ENCODE measurements at places on chromosomes 6 and 20.

DNA sequence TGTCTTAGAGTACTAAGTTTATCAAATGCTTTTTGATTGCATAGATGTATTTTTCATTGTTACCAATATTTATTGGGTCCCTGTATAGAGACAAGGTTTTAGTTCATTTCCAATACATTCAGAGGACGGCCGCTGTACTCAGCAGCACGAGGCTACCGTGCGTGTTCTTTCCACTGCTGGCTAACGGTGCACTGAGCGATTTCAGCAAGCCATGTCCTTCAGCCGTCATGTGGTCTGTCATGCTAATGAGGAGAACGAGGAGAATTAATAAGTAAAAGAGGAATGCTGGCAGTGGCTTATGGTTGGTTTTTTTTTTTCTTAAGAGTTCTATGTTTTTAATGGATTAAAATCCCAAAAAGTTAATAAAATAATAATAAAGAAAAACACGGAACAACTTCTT is 253.6 kb downstream of the ARID1B start:
- no peak for DNase-seq

DNA sequence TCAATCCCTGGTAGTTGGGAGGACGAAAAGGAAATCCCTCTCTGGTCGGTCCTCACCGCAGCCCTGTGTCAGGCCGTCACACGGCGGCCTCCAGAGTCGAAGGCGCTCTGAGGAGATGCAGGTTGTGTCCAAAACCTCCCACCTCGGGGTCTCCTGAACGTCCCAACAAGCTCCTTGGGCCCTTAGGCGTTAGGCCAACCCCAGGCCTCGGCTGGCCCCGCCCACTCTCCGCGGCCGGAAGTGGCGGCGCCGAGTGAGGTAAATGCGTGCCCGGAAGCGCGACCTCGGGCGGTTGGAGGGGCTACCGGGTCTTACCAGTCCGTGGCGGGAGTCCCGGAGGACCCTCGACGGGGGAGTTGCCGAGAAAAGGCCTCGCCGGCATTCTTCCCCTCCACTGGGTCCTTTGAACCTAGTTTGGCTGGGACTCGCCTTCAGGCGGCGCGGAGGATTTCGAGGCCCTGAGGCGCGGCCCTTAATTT is at the start of gene TDRD6:
Gene TDRD6, plus strand, starts transcription at position 267 of the 479 bp plus-strand sequence. CDS start 244 bp downstream, outside the sequence.
- DNase-seq = no peak

DNA sequence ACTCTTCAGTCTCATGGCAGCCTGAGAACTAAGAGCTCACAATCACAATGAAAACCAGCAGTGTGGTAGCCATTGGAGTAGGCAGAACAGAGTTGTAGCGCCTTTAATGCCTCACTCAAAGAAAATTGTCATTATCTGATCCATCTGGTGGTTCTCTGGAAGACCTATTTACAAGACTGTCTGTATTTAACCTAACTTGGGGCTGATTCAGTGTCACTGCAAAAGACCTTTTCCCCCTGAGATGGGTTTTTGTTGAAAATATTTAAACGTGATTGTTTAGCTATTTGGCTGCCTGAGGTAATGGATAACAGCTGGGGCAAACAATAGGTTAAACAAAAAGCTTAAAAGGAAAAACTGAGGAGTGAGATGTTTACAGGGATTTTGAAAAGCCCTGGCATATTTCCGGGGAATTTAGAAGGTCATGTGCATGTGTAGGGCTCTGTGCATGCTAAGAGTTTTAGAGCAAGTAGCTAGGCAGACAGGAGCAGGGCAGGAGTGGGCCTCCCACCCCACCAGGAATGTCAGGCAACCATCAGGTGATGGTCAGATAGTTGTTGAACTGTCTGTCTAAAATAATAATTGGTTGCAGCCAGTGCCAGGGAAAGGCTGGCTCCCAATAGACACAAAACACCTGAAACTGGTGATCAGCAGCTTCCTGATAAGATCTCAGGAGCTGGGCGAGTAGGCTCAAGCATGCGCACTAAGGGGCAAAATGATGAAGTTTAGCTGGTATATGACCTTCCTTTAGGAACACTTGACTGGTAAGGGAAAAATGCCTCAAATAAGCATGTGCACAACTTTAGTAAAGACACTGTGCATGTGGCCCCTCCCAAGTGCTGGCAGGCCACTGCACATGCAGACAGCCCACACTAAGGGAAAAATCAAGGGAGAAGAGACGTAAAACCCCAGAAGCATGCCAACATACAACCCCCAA is 70.8 kb upstream of the AKIRIN2 start:
- DNase-seq = no peak

DNA sequence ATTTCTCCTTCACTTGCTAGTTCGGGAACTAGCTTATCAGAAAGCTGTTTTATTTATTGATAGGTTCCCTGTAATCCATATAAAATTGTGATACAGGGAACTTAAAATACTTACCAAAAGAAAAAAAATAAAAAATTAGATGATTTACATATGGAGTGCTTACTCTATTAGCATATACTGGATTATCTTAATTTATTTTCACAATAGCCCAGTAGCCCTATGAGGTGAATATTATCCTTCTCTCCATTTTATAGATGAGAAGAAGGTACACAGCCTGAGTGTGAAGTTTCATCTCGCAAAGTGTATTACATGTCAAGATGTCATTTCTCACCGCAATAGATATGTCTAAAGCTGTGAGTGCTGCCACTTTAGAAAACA is 463.5 kb downstream of the CDKAL1 start:
- DNase-seq = no peak

DNA sequence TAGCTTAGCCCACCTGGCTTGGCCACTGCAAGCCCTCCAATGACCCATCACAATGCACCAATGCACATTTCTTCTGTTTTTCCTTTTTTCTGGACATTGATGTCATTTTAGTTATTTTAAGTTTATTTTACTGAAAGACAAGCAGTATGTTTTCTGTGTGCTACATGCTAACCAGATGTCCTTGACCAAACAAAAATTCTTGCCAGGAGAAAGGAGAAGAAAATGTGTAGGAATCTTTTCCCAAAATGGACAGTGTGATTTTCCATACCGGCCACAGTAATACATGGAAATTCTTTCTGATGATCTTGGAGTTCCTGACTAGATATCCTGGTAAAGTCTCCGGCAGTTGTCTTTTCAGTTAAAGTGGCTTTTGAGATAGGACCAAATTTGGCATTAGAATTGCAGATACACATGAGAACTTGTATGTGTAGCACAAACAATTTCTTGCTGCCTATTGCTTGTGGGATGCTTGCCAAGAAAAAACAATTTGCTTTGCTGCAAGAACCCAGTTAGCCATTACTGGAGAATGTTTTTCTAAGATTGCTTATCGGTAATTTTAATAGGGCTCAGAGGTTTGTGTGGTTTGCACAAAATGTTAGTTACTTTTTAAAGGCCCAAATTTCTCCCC is 696.5 kb upstream of the CITED2 start:
- peak; percentile 71 for DNase-seq

GRCh38 chr20:11170565-11170964 is 496.8 kb upstream of the JAG1 start:
- no peak for DNase-seq

- peak; percentile 74 for DNase-seq
Measured at GRCh38 chr6:26234421-26235301, 130.3 kb upstream of the BTN3A2 start.

DNA sequence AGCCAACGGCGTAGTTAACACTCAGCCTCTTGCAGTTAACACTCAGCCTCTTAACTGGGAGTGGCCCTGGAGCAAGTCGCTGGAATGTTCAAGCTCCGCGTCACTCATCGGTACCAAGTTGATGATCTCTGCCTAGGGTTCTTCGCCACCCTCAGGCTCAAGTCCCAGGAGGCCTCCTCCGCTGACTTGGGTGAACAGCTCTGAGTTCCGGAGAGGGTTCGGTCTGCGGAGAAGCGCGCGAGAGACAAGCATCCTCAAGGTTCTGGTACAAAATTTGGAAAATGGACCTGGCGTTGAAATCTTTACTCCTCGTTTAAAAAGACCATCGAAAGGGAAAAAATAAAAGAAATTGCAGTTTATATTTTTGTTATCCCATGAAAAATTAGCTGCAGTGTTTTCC is 876 bp upstream of the DSP start:
- no peak for DNase-seq

DNA sequence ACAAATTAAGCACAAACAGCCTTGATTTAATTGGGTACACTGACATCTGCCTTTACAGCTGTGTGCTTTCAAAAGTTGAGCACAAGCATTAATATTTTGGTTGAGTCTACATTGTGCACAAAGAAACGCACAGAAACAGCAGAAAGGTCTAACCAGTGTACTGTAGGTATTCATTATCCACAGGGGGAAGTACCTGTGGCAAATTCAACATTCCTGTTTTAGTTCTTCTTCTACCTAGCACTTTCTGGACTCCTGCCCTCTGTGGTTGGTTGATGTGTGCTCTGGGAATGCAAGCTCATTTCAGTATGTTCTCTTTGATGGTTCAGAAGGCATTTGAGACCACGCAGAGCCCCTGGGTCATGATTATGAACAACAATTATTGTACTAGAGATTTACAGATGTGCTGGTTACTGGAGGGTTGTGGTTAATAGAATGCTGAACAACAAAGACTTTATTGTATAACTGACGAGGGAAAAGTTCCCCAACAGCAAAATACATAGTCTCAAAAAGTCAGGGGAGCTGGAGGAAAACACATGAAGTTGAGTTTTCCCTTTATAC is 26.6 kb upstream of the DAAM2 start:
- DNase-seq = no peak

DNA sequence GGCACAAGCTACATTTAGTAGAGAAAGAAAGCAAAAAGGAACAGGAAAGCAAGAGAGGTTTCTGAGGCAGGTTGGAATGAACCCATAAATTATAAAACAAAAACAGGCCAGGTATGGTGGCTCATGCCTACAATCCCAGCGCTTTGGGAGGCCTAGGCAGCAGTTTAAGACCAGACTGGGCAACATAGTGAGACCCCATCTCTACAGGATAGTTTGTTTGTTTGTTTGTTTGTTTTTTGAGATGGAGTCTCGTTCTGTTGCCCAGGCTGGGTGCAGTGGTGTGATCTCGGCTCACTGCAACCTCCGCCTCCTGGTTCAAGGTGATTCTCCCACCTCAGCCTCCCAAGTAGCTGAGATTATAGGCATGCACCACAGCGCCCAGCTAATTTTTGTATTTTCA is 49.0 kb downstream of the AFG1L start:
- no peak for DNase-seq

- peak; percentile 23 for DNase-seq
Measured at GRCh38 chr6:157143171-157143889, 180.0 kb downstream of the TMEM242 start.

- no peak for DNase-seq
Measured at GRCh38 chr6:146943664-146944063, 260.6 kb upstream of the STXBP5 start.

Measured in kidney glomerular epithelial cell (primary cell).